CD4-positive, alpha-beta T cell treated with Interleukin-12 subunit alpha and Interleukin-12 subunit beta, for 1 hour (primary cell): ENCODE measurements at places on chromosomes 6 and 20.

GRCh38 chr20:17376031-17376430 lies 149.2 kb downstream of the PCSK2 start:
- DNase-seq: no peak

- DNase-seq: no peak
Observed at GRCh38 chr6:45807311-45808041, 208.2 kb downstream of the CLIC5 start.

DNA sequence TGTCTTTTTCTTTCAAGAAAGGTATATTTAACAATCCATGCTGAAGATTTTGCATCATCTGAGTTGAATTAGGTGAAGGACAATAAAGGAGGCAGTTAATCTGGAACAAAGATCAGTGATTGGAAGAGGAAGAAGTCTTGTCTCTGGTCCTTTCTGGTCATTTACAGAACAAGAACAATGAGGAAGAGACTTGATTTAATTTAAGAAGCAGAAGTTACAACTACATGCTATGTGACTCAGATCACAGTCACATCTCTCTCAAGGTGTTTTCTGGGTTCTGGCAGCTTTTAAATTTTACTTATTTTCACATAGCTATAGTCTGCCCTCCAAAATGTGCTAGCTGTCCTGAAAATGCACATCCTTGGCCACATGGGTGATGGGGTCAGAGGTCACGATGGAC lies 53.5 kb upstream of the DEK start:
- no peak for DNase-seq

DNA sequence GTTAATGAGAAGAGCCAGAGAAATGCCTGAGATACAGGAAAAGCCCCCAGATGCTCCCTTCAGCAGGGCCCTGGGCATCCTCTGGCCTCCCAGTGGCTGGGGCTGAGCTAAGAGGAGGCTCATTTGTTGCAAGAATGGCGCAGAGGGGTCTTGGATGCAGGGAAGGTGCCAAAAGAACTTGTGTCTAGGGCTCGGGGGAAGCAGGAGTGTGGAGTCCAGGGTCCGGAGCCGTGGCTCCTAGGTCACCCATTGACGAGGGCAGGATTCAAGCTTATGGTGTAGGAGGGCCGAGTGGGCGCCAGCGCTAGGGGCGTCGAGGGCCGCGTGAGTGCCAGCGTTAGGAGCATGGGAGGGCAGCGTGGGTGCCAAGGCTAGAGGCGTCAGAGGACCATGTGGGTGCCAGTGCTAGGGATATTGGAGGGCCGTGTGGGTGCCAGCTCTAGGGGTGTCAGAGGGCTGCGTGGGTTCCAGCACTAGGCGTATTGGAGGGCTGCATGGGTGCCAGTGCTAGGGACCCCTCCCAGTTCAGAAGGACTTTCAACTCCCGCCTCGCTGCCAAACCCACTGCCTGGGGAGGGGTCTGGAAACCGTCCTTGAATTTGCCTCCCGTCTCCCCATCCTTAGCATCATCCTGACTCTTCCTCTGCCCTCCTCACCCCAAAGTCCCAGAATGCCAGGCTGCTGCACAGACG lies 250.5 kb upstream of the AFDN start:
- DNase-seq: no peak

DNA sequence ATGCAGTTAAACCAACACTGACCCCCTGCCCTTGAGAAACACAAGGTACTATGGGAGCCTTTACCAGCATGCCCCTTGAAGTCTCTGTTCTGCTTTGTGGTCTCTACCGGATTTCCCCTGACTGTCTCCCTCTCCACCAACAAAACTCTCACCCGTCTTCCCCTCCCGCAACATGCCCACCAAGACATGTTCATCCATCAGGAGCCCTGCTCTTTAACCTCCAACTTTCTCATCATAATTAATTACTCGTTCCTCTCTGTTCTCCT lies 1.1 kb downstream of the ZNF165 start:
- DNase-seq: peak; percentile 74

GRCh38 chr20:39152742-39153141 lies 190.6 kb downstream of the DHX35 start:
- DNase-seq: no peak

DNA sequence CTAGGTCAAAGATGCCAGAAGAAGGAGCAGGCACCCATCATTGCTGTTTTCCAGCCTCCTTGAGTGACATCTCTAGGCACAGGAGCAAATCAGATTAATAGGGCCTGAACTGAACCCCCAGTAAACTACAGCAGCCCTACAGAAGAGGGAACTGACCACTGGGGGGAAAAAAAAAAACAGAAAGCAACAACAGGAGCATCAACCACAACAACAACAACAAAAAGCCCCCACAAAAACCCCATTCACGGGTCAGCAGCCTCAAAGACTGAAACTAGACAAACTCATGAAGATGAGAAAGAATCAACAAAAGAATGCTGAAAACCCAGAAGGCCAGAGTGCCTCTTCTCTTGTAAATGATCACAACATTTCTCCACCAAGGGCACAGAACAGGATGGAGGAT lies 537.4 kb upstream of the BTBD3 start:
- no peak for DNase-seq

GRCh38 chr6:168158213-168158979 lies 79.4 kb upstream of the FRMD1 start:
- no peak for DNase-seq

DNA sequence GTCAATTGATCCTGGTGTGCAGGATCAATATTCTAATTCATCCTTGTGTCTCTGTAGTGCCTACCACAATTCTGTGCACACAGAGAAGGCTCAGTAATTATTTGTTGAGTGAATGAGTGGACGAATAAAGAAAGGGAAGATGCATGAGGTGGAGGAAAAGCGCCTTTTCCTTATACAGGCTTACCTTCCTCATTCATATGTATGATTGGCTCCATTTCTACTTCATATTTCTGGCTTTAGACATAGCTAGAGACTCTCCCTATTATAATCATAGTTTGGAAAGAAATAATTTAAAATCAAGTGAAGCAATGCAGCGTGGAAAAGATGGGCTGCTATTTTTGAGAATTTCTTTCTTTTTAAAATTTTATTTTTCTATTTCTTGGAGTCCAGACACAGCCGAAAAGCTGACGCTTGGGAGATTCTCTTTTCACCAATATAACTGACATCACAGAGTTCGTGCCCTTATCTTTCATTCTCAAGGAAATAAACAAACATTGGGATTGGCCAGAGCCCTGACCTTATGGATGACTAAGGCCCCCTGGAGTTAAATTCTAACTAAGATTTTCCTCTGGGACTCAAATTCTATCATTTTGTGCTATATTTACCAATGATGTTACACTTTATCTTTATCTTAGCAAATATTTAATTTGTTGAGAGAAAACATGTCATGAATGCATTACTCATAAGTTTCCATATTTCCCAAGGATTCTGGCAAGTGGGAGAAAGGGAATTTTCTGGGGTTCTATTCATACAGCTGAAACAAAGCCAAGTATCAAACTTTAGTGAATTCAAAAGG lies 48.1 kb downstream of the PRL start:
- DNase-seq: no peak

- DNase-seq: no peak
Observed at GRCh38 chr6:24744911-24745310, 26.0 kb upstream of the C6orf62 start.

DNA sequence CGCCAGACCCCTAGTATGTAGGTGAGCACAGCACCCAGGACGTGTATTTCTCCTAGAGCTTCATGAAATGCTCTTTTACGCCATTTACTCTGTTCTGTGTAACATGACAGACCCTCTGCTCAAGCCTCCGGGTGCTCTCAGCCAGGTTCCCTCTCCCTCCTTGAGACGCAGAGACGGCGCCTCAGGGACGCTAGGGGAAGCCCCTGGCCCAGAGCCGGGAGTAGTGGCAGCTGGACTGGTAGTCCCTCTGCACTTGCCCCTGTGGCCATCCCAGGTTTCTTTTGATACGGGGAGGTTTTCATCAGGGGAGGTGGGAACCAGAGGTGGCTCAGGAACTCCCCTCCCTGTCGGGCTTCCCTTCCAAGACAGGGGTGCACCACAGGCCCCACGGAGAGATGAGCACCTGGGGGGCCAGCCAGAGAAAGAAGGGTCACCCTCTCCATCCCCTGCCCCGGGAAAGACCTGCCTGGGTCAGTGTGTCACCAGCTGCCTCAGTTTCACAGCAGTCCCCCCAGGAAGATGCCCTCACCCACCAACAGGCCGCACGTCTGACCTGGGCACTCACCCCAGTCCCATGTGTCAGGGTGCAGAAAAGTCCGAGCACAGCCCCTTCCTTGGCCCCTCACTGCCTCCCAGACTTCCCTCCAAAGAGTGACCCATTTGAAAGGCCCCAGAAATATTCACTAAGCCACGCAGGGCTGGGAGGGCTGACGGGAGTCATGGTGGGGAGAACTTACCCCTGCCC lies 58.1 kb upstream of the AFDN start:
- DNase-seq: no peak

DNA sequence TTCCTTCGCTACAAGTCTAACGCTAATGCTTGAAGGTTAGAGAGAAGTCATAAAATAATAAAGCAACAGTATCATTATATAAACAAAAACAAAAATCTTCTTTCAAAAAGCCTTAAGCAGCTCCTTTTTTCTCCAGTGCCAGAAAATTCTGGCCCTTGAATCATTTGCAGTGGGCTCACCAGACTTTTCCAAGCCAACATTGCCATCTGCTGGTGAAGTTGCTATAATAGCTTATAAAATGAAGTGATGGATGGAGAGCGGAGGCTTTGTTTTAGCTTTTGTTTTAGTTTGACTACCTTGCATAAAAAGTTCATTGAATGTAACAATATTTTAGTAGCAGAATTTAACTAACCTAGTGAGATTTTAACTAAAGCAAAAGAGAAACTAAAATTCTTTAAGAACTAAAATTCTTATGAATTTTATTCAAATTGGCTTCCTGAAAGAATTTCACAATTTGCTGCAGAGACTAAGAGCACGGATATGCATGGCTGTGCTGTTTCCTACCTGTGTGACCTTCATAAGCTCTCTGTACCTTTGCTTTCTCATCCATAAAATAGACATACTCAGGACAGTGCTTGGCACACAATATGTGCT lies 44.8 kb upstream of the SLC2A12 start:
- DNase-seq: peak; percentile 68

GRCh38 chr20:48904566-48905296 lies 16.8 kb upstream of the ARFGEF2 start:
- DNase-seq: peak; percentile 76

DNA sequence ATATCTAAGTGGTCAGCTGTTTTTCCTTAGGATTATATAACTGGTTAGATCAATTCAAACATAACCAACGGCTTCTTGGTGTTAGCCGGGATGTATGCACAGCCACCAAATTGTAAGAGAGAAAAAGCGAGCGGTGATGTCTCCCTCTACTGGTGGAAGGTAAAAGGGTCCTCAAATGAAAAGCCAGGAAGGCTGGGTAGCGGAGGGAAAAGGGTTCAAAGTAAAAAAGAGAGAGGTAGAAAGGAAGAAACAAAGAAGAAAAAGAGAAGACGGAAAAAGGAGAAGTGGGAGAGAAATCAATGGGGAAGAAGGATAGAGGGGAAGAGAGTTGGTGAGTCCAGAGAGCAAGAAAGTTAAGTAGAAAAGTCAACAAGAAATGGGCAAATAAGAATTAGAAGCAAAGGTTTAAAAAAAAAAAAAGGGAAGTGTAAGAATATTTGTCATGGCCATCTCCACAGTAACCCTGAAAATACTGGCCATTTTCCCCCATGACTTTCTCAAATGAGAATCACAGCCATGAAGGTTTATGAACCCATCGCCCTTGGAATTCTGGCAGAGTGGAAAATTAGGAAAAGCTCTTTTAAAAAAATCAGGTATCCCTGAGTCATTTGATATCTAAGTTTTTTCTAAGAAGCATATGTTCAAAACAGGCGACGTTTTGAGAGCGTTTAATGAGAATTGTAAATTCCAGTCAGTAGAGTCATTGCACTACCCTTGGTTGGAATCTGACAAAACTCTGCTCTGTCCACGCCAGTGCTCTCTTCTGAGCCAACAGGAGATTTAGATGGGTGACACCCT lies 155.6 kb upstream of the SNX9 start:
- DNase-seq: peak; percentile 64

GRCh38 chr20:5172903-5173463 lies 46.2 kb downstream of the CDS2 start:
- DNase-seq: no peak

GRCh38 chr6:144252259-144252658 lies 32.9 kb upstream of the UTRN start:
- DNase-seq: no peak

DNA sequence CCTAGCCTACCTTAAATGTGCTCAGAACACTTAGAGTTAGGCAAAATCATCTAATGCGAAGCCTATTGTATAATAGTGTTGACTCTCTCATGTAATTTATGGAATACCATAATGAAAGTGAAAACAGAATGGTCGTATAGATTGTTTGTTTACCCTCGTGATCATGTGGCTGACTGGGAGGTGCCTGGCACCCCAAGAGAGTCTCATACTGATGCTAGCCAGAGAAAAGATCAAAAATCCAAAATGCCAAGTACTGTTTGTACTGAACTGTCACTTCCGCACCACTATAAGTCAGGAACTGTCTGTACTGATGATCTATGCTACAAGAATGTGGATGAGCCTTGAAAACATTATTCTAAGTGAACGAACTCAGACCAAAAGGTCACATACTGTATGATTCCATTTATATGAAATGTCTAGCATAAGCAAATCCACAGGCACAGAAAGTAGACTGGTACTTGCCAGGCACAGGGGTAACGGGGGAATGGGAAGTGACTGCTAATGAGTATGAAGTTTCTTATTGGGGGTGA lies 22.4 kb downstream of the ZMYND8 start:
- no peak for DNase-seq

GRCh38 chr20:710780-711450 lies 35.3 kb upstream of the SCRT2 start:
- no peak for DNase-seq

- no peak for DNase-seq
Observed at GRCh38 chr6:80254716-80255115, 148.2 kb downstream of the BCKDHB start.

- no peak for DNase-seq
Observed at GRCh38 chr6:117409420-117409819, 16.3 kb downstream of the ROS1 start.

DNA sequence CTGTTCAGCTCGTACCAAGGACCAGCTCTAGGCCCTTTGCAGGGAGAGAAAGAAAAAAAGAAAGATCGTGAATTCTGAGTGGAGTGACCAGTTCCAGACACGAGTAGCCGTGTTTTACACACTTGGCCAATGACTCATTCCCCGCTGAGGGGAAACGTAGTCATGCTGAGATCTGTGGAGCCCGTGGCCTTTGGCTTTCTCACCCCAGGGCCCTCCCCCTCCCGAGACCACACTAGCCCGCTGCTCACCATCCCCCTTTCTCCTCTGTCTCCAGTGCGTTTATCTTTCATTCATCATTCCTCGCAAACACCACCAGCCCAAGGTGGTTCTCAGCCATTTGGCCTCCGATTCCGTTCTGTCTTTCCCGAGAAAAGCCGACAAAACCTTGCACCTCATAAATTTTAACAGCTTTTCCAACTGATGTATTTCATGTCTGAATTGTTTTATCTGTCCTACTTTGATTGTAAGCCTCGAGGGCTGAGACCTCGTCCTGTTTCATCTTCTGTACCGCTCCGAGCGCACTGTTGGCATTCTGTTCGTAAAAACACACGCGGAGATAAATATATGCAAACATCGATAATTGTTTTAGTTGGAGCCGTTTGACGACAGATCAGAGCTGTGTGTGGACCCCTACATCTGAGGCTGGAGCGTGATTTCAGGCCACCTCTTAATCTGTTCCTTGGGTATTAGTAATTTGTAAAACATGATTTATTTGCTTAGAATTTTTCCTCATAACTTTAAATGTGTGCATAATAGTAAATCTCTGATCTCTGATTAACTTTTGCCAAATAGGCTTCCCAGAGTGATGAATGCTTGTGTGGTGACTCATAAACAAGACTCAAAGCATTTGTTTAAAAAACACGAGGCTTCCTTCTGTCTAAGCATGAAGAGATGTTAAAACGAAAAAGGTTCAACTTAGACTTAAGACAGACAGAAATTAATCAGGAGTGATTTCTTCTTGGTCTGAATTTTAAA lies 336.6 kb downstream of the CDH4 start:
- DNase-seq: no peak
